Astrocyte of the spinal cord (primary cell): ENCODE measurements at places on chromosomes 3 and 15.

DNA sequence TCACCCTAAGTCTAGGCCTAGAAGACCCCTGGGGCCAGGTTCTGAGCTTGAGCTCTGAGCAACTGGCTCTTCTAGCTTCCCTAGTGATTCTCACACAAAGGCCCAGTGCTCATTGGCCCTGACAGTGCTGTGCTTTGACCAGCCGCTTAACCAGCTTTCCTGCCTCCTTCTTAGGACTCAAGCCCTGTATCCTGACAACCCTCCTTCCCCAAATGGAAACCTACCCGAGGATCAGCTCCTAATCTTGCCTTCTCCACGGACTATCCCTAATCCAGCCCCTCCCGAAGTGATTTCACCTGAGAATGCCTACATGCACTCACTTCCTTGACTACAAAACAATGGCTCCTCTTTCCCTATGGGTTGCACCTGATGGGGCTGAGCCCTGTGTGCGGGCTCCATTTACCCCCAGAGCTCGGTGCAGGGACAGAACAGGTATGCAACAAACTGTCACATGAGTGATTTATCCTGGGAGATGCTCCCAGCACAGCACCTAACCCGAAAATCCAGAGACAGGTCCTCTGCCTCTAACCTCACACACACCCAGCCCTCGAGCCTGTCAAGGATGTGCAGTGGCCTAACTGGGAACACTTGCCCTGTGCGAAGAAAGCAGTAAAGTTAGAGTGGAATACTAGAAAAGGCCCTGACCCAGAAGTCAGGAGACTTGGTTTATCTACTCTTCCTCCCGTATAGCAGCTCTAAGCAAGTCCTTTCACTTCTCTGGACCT lies 2.3 kb downstream of the MEGF11 start:
- no peak for DNase-seq

GRCh38 chr3:190303884-190304283 lies 18.4 kb downstream of the CLDN1 start:
- DNase-seq, result no peak

- peak; percentile 5 for DNase-seq
Measured at GRCh38 chr15:95567686-95568085, 762.8 kb upstream of the NR2F2 start.

GRCh38 chr3:30538791-30539190 lies 67.6 kb upstream of the TGFBR2 start:
- DNase-seq, result peak; percentile 86

DNA sequence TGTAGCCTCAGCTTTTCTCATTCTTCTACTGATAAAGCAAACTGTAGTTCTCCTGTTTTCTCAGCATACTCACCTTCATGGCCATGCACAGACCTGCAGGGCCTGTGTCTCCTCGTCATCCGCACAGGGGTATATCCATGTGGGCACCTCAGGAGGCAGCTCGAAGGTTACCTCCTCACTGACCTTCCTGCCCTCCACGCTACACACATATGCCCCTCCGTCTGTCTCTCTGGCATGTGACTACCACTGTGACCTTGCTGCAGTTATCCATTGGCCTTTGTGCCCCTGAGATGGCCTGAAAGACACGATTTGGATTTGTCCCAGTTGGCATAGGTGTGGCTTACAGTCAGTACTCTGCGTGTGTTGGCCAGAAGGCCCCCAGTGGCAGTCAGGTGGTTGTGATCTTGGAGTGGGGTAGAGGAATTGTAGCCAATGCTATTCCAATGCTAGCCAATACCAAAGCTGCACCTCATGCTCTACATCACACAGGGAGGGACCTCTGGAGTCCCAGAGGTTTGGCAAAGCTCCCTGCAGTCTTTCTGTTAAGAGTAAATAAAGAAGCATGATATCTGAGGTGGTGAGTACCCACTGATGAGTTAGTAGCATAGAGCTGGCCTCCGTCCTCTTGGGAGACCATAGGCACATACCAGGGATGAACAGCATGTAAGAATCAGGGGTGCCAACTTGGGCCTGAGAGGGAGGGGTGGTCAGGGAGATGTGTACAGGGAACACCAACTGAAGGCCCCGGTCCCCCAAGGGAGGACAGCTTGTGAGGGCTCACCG lies 143.4 kb downstream of the EEFSEC start:
- no peak for DNase-seq

GRCh38 chr3:191253089-191253799 lies 54.2 kb downstream of the OSTN start:
- DNase-seq, result no peak

DNA sequence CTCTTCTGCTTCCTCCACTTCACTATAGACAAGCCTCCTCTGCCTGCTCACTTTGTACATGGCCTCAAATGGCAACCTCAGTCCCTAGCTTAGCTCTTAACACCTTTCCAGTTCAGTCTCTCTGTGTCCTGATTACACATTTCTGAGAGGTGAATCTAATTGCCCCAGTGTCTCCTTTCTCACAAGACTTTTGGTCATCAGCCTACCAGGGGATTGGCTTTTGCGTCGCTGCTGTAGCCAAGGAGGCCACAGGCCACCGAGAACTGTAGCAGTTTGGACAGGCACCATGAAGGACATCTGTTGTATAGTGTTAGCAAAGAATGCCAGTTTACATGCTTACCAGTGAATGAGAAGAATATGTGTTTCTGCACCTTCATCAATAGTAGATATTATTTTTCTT lies 8.5 kb downstream of the IREB2 start:
- DNase-seq, result no peak

- DNase-seq, result no peak
Measured at GRCh38 chr15:61480863-61481262, 251.8 kb upstream of the RORA start.

GRCh38 chr15:62569460-62570404 lies 404.6 kb upstream of the C2CD4B start:
- peak; percentile 76 for DNase-seq

DNA sequence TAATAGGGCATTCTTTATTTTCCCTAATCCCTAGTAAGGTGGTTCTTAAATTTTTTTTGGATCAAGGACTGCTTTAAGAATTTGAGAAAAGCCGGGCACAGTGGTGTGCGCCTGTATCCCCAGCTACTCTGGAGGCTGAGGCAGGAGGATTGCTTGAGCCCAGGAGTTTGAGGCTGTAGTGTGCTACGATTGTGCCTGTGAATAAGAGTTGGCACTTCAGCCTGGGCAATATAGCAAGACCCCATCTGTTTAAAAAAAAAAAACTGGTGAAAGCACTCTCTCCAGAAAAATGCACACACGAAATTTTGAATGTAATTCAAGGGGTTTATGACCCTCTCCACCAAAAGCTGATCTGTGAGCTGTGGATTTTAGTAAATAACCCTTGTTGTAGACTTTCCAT lies 32.0 kb downstream of the CALML4 start:
- DNase-seq, result no peak

DNA sequence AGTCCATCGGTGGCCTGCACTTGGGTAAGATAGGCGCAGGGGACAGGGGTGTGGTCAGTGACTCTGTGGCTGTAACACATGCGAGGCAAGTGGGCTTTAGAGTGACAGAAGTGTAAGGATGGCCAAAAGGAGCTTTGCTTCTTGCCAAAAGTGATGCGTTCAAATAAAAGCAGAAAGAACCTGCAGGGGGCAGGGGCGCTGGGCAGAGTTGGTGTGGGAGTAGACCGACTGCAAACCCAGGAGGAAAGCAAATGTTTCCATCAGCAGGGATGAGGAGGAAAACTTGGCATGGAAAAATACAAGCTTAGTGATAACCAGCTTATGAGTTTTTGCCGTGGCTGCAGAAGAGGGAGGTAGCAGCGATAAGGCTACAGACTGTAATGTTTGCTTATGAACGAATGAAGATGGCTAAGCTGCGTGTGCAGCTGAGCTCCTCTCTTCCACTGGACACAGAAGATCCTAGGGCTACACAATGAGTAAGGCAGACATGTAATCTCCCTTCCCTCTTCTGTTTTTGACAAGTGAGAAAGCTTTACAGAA lies 149.4 kb downstream of the WNT5A start:
- DNase-seq, result no peak

GRCh38 chr15:73781038-73781925 lies 28.1 kb upstream of the INSYN1 start:
- no peak for DNase-seq

DNA sequence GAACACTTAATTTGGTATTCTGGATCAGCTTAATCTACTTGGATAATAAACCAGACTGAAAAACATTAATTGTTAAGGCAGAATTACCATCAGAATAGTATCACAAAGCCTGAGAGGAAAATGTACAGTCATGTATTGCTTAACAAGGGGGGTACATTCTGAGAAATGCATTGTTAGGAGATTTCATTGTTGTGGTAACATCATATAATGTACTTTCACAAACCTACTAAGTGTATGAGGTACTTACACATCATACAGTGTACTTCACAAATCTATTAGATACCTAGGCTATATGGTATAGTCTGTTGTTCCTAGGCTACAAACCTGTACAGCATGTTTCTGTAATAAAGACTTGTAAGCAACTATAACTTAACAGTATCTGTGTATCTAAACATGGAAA lies 68.2 kb downstream of the NBEAL2 start:
- no peak for DNase-seq

GRCh38 chr3:52305926-52306325 lies 10.2 kb upstream of the DNAH1 start:
- no peak for DNase-seq

DNA sequence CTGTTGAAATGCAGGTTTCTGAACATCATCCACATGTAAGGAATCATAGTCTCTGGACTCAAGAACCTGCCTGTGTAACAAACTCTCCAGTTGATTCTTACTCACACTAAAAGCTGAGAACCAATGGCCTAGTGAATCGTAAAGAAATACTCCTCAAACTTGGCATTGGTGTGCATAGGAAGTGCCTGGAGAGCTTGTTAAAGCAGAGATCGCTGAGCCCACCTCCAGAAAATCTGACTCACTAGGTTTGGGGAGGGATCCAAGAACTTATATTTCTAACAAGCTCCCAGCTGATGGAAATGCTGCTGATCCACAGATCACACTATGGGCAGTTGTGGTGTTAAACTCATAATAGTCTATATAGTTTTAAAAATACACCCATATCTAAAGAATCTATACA lies 55.8 kb upstream of the LMCD1 start:
- DNase-seq, result peak; percentile 98

DNA sequence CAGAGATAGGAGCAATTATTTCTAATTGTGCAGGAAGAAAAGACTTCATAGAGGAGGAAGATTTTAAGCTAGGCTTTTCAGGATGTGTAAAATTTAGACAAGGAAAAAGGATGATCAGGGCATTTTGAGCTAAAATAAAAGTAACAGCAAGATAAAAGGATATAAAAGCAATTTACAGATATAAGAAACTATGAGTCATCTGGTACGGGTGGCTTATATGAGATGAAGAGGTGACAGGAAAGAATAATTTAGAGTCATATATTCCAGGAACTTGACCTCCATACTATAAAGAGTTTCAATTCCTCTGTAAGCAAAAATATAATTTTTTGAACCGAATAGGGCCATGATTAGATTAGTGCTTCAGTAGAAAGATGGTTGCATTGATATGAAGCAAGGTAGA lies 273.7 kb downstream of the RBMS3 start:
- DNase-seq, result no peak

DNA sequence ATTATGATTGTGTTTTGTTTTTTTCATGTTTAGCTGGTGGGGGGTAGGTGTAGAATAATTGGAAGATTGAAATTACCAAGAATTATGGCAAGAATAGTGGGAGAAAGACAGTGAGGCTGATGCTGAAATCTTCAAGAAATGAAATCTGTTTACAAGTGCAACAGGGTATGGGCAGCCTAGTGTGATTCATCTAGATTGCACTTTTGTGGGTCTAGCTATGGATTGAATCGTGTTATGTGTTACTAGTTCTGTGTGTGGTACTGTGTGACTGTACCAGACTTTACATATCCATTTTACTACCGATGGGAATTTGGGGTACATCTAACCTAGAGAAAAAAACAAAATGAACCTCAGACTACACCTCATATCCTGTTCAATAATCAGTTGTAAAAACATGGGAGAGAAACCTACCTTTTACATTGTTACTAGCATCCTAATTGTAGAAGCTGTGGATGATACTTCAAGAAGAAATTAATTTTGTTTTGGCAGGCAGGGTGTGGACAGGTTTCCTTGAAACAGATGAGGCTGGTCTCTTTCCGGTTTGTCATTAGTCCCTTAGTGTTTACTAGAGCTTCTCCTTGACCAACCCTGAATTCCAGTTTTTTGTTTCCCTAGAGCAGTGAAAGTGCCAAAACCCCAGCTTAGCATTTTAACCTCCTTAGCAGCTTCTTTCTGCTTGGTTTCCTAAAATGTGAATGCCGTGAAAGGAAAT lies 47.9 kb downstream of the OPA1 start:
- DNase-seq, result no peak

DNA sequence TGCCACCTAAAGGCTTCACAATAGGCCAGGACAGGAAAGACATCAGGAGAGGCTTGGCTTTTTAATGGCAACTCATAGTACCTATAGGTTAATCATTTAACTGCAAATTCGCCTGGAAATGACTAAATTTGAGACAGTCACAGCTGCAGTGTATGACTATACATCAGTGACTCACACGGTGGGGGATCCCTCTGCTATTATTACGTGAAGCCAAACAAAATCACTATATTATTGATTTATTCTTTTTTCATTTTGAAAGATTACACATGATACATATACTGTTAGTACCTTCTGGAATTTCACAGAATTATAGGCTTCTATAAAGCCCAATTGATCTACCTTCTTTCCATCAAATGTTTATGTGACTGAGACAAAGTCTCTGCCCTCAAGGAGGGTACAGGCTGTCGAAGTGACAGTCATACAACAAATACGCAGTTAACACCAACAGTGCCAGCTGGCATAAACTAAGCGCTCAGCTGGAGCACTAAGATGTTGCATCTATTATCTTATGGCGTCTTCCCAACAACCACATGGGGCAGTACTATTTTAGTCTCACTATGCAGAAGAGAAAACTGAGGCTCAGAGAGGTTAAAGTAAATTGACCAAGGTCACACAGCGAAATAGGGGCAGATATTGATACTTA lies 82.0 kb upstream of the LMOD3 start:
- DNase-seq, result no peak

DNA sequence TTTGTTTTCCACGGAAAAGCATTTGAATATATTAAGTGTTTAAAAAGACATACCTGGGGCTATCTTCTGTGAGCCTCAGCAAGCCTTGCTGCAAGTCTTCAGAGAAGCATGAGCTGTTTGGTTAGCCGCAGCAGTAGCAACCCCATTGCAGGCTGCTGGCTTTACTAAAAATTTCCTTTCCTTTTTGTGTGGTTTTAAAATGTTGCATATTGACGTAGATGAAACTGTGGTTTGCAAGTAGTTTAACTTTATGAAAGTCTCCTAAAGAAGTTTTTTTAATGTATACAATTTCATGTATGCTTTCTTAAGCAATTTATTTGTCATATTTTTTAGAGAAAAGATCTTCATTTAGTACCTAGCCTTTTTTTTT lies at the start of gene GPR171:
Gene GPR171 (minus strand): TSS at position 166 of the 370 bp plus-strand sequence. CDS start 3,830 bp downstream, outside the sequence.
- no peak for DNase-seq
